ENCODE measurements at places on chromosomes 1 and 21.

GRCh38 chr21:22352088-22352487, 1353.9 kb downstream of the NCAM2 start:
- DNase-seq: no peak

DNA sequence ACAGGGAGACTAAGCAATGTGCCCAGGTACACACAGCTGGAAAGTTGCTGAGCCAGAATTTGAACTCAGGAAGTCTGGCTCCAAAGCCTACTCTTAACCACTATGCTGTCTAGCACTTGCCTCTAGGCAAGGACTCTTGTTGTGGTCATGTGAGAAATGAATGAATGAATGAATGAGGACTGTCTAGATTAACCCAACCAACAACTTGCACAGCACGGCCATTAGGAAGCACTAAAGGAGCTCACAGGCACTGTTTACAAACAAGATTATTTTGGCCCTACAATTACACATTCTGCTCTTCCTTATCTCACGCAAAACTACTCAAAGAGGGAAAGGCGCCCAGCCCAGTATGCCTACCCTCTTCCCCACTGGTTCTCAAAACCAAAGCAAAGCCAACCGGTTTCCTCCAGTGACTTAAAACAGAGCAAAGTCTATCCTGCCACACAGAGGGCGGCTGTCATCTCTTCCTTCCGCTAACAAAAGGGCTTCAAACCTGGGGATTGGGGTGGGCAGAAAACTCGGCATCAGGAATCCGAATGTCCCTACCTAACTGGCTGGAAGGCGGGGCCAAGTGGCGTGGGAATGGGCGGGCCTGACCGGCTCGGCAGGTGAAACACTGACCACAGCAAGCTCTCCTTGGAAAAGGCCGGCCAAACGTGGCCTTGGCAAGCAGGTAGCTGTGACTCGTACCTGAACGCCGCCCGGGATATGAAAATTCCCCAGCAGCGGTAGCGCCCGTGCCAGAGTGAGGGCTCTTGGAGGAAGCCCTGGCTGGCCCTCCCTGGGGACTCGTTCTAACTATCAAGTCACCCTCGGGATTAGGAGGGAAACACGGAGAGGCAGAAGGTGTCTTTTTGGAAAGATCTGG, 948 bp downstream of the STK40 start:
- peak; percentile 78 for DNase-seq

DNA sequence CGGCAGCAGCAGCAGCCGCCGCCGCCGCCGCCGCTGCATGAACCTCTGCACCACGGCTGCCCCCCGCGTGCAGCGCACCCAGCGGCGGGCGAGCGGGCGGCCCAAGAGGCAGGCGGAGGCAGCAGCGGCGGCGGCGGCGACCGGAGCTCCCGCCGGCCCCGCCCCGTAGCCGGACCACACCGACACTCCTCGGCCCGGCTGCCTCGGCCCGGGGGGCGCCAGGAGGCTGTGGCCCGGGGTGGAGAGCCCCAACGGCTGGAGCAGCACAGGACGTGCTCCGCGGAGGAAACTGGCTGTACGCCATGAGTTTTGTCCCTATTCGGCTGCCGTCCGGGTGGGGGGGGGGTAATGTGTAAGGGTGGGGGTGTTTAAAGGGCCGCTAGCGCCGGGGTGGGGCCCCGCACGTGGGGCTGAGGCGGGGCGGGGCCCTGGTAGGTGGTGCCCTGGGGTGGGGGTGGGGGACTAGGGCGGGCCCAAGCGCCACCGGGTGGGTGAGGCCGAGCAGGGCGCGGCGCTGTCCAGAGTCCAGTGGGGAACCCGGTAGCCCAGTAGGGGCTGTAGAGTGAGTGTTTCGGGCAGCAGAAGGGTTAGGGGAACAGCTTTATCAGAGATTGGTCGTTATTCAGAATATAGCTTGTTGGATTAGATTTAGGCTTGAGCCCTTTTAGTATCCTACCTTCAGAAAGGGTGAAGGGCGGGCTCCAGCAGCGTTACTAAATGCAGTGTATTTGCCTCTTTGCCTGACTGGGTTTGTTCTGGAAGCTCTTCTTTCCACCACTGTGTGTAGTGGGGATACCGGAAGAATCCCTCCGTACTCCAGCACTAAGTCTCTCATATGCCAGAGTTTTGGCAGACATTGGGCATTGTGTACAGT, at the start of gene FAM78B:
Gene FAM78B, minus strand, starts transcription at position 304 of the 874 bp plus-strand sequence. CDS start 753 bp downstream, outside the sequence.
- peak; percentile 24 for DNase-seq

DNA sequence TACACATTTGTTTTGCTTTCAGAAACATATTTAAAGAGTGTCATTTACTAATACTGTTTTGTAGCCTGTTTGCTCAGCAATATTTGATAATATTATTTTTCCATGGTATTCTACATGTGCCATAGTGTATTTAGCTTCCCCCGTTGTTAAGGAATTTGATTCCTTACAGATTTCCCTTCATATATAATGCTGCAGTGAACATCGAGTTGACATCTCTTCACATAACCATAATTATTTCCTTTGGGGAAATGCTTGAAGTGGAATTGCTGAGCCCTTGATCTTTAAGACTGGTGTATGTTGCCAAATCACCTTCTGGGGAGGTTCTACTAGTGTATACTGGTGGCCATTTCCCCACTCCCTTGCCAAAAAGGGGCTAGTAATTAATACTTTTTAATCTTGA, 42.6 kb downstream of the FAM163A start:
- no peak for DNase-seq

- no peak for DNase-seq
Observed at GRCh38 chr1:227042292-227042691, 102.2 kb downstream of the COQ8A start.

- DNase-seq: peak; percentile 83
Observed at GRCh38 chr1:160951443-160952128, 3.0 kb downstream of the ITLN2 start.

- DNase-seq: no peak
Observed at GRCh38 chr1:89548122-89548857, 23.7 kb downstream of the LRRC8B start.

GRCh38 chr1:237927198-237927597, 36.5 kb upstream of the ZP4 start:
- no peak for DNase-seq

Measured in KBM-7 (cell line).